ENCODE measurements at places on chromosomes 5 and 9. TPM values are rescaled to one million over a fixed set of nuclear protein-coding genes. Genes with fewer than 3 reads are reported as not detected.

The PTPN3 gene
- 64.1 TPM for total RNA-seq

The SH2D3C gene
- total RNA-seq = 10.9 TPM

The SPATA31A3 gene
- not detected for total RNA-seq

The C9orf50 gene
- not detected for total RNA-seq

The PCDHGA12 gene
- total RNA-seq = 6.2 TPM

The CDKN2B gene
- total RNA-seq = 3.0 TPM

The MEF2C gene
- 38.8 TPM for total RNA-seq

The C5 gene
- 0.47 TPM for total RNA-seq

The SOHLH1 gene
- total RNA-seq = not detected

The YTHDC2 gene
- 14.7 TPM for total RNA-seq

- no peak for DNase-seq
- no peak overlapping the region for H3K4me3 ChIP-seq
- no peaks in the 10 kb centered on the region for H3K4me1 ChIP-seq
- H3K36me3 ChIP-seq = no peaks in the 10 kb centered on the region
- no peaks in the 10 kb centered on the region for H3K27me3 ChIP-seq
Measured at GRCh38 chr9:70987986-70988385, 133.4 kb downstream of the TRPM3 start.

- H3K27ac ChIP-seq = no peak overlapping the region
Measured at GRCh38 chr5:133873449-133873848, 95.0 kb downstream of the C5orf15 start.

GRCh38 chr5:146068977-146069779 is 36.2 kb downstream of the PLAC8L1 start:
- H3K36me3 ChIP-seq = no peaks in the 10 kb centered on the region
- H3K27ac ChIP-seq = peak overlapping the region; percentile 61
- no peaks in the 10 kb centered on the region for H3K27me3 ChIP-seq

DNA sequence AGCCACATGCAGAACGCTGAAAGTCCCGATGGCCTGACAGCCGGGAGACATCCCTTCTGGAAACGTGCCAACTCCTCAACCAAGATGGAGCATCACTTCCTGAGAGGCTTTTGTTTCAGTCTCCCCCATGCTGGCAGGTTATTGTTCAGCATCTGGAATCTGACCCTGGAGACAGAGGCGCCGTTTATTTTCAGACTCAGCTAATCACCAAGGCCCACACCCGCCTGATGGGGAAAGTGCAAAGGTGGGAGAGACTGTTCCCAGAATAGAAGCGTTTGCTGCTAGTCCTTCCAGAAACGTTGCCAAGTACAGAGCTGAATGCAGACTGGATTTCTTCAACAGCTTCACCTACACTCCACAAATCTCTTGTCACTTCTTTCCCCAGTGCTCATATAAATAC is 41.8 kb upstream of the S1PR3 start:
- H3K4me3 ChIP-seq = no peak overlapping the region
- DNase-seq = peak; percentile 73
- H3K27me3 ChIP-seq = no peaks in the 10 kb centered on the region
- H3K4me1 ChIP-seq = peaks cover 17% of the 10 kb centered on the region
- no peaks in the 10 kb centered on the region for H3K36me3 ChIP-seq
- H3K27ac ChIP-seq = peak overlapping the region; percentile 79

DNA sequence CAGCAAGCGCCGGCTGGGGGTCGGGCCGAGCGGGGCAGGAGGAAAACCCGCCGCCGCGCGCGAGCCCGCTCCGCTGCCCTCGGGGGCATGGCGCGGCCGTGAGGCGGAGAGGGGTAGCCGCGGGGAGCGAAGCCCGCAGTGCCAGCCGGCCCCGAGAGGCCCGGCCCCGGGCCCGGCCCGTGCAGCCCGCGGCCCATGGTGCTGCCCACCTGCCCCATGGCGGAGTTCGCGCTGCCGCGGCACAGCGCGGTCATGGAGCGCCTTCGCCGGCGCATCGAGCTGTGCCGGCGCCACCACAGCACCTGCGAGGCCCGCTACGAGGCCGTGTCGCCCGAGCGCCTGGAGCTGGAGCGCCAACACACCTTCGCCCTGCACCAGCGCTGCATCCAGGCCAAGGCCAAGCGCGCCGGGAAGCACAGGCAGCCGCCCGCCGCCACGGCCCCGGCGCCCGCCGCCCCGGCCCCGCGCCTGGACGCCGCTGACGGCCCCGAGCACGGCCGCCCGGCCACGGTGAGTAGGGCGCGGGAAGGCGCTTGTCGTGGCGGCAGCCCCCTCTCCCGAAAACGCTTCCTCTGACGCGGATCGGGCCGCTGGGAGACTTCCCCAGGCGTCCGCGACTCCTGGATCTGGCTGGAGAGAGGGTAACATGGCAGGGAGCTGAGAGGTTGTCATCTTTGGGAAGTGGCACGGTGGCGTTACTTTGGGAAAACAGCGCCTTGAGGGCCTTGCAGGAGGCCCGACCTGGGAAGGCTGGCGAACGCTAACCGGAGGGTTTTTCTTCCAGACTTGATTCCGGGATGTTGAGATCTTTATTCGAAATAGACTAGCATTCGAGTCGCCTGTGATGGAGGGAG is 523 bp downstream of the MAML1 start:
- H3K27me3 ChIP-seq = no peaks in the 10 kb centered on the region
- peak; percentile 23 for DNase-seq
- H3K4me1 ChIP-seq = peaks cover 57% of the 10 kb centered on the region
- H3K27ac ChIP-seq = peak overlapping the region; percentile 93
- H3K36me3 ChIP-seq = peaks cover 13% of the 10 kb centered on the region

GRCh38 chr5:119267958-119268386 is 87.8 kb upstream of the TNFAIP8 start:
- no peaks in the 10 kb centered on the region for H3K27me3 ChIP-seq
- no peaks in the 10 kb centered on the region for H3K36me3 ChIP-seq
- H3K4me1 ChIP-seq = peaks cover 26% of the 10 kb centered on the region
- peak; percentile 92 for DNase-seq
- H3K27ac ChIP-seq = peak overlapping the region; percentile 76

- no peak for DNase-seq
- H3K4me3 ChIP-seq = no peak overlapping the region
- no peak overlapping the region for H3K27ac ChIP-seq
- no peaks in the 10 kb centered on the region for H3K4me1 ChIP-seq
- no peaks in the 10 kb centered on the region for H3K36me3 ChIP-seq
Measured at GRCh38 chr5:175635854-175636584, 21.9 kb upstream of the HRH2 start.

DNA sequence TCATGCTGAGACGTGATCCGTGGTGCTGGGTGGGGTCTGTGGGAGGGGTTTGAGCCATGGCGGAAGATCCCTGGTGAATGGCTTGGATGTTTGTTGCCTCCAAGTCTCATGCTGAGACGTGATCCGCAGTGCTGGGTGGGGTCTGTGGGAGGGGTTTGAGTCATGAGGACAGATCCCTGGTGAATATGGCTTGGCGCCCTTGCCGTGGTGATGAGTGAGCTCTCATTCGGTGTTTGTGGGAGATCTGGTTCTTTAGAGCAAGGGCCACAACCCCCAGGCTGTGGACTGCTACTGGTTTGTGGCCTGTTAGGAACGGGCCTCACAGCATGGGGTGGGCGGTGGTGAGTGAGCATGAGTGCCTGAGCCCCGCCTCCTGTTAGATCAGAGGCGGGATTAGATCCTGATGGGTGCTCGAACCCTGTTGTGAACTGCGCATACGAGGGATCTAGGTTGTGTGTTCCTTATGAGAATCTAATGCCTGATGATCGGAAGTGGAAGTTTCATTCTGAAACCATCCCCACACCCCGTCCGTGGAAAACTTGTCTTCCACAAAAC is 31.2 kb downstream of the NKD2 start:
- H3K36me3 ChIP-seq = no peaks in the 10 kb centered on the region
- no peak for DNase-seq
- no peaks in the 10 kb centered on the region for H3K27me3 ChIP-seq

DNA sequence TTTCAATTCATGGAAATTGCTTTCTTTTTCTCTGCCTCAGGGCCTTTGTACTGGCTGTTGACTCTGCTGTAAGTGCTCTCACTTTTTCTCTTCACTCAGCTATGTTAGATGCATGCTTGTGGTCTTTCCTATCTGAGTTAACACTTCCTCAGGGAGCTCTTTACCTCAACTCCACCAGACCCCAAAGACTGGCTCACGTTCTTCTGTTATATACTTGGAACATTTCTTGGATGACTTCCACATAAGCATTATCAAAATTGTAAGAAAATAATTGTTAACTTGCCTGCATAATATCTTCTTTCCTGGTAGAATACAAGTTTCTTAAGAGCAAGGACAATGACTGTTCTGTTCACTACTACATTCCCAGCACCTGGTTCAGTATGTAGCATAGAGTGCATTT is 455.9 kb downstream of the EBF1 start:
- peaks cover 9% of the 10 kb centered on the region for H3K4me1 ChIP-seq
- DNase-seq = no peak
- no peaks in the 10 kb centered on the region for H3K27me3 ChIP-seq
- no peak overlapping the region for H3K4me3 ChIP-seq
- H3K36me3 ChIP-seq = no peaks in the 10 kb centered on the region

- H3K27ac ChIP-seq = no peak overlapping the region
- peak; percentile 23 for DNase-seq
- H3K4me3 ChIP-seq = no peak overlapping the region
- H3K36me3 ChIP-seq = no peaks in the 10 kb centered on the region
- no peaks in the 10 kb centered on the region for H3K27me3 ChIP-seq
- peaks cover 5% of the 10 kb centered on the region for H3K4me1 ChIP-seq
Measured at GRCh38 chr9:6686396-6686795, 40.9 kb upstream of the GLDC start.

DNA sequence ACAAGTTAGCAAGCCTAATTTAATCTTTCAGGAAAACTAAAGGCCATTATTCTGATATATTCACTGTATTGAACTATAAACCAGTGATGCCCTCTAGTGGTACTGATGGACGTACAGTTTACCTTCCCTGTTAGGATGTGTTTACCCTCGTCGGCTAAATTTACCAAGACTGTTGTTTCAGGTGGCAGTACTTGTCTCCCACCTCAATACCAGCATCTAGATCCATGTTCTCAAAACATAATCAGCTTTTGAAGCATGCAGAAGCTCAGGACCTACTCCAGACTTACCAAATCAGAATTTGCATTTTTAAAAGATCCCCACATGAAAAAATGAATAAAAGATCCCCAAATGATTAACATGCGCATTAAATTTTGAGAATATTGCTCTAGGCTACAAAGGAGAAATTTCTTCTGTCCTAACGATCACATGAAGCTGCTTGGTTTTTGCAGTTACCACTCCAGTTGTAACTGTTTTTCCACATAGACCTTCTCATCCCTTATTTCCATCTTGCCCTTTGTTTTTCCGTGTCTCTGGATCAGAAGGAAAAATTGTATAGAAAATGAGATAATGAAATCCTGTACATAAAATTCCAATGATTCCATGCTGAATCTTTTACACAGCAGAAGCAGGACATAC is 3.2 kb upstream of the BAAT start:
- H3K36me3 ChIP-seq = no peaks in the 10 kb centered on the region
- H3K27me3 ChIP-seq = no peaks in the 10 kb centered on the region
- DNase-seq = no peak
- no peak overlapping the region for H3K4me3 ChIP-seq

GRCh38 chr5:43314724-43315123 is 1.5 kb upstream of the HMGCS1 start:
- DNase-seq = no peak
- peaks cover 20% of the 10 kb centered on the region for H3K4me1 ChIP-seq
- H3K36me3 ChIP-seq = no peaks in the 10 kb centered on the region

DNA sequence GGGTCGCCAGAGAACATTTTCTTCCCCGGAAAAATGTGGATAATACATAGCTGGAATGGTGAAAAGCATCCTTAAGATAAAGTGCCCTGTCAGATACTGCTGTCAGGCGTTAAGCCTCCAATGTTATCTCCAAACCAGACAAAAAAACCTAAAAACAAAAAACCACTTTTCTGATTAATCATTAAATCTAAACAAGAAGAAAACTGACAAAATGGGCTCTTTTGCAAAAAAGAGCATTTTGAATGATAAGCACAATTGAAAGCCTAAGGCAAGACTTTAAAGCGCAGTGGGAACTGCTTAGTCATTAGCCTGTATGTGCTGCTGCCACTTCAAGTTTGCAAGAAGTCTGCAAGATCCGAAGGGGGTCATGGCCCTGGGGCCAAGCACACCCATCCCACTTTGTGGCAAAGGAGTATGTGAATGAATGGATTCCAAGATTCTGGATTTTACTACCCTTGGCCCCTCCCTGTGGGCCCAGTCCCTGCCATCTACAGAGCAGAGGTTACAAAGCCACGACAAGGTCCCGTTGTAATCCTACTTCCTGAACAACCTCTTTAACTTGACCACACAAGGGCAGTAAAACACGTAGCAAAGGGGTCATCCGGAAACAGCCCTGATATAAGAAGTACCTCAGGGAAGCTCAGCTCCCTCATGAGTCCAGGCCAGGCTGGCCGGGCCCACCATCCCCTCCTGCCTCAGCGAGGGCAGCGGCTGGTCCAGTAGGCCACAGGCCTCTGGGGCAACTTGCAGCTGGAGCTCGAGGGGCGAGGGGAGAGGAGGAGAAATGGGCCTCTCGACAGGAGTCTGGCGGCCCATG is 29.7 kb downstream of the SHB start:
- H3K4me1 ChIP-seq = peaks cover 89% of the 10 kb centered on the region
- H3K27ac ChIP-seq = peak overlapping the region; percentile 66
- no peaks in the 10 kb centered on the region for H3K36me3 ChIP-seq

DNA sequence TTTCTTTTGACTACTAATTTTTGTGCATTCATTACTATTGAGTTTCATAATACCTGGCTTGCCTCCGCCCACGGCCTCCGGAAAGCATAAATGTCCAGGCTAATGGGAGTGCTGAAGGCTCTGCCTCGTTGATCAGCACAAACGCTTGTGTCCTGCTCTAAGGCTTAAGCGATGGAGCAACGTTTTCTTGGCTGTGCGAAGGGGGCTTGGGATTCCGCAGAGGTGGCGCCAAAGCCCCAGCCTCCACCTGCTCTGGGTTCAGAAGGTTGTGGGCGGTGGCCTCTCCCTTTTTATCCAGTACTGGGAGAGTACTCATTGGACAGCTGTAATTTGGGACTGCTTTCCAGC is 19.7 kb downstream of the ANXA2R start:
- H3K4me1 ChIP-seq = peaks cover 20% of the 10 kb centered on the region
- H3K4me3 ChIP-seq = peak overlapping the region; percentile 54
- peak overlapping the region; percentile 95 for H3K27ac ChIP-seq
- no peak for DNase-seq
- peaks cover 22% of the 10 kb centered on the region for H3K27me3 ChIP-seq

GRCh38 chr5:22351178-22351577 is 502.0 kb downstream of the CDH12 start:
- no peak overlapping the region for H3K4me3 ChIP-seq
- no peak for DNase-seq
- H3K36me3 ChIP-seq = no peaks in the 10 kb centered on the region
- H3K27ac ChIP-seq = no peak overlapping the region
- H3K27me3 ChIP-seq = no peaks in the 10 kb centered on the region
- no peaks in the 10 kb centered on the region for H3K4me1 ChIP-seq

- no peaks in the 10 kb centered on the region for H3K4me1 ChIP-seq
- H3K27ac ChIP-seq = no peak overlapping the region
- no peak overlapping the region for H3K4me3 ChIP-seq
Measured at GRCh38 chr9:3014178-3014577, 170.3 kb upstream of the PUM3 start.

GRCh38 chr5:101429241-101429640 is 526.2 kb upstream of the ST8SIA4 start:
- DNase-seq = no peak
- H3K27me3 ChIP-seq = no peaks in the 10 kb centered on the region
- no peaks in the 10 kb centered on the region for H3K4me1 ChIP-seq
- no peaks in the 10 kb centered on the region for H3K36me3 ChIP-seq
- H3K4me3 ChIP-seq = no peak overlapping the region
